Endodermal cell (in vitro differentiated cells): ENCODE measurements at places on chromosomes 13 and 19.

GRCh38 chr13:33381180-33381579 is 95.6 kb upstream of the STARD13 start:
- no peak for DNase-seq

GRCh38 chr13:28138012-28138755 is at the start of gene PAN3:
Gene PAN3, plus strand, starts transcription at chr13:28138545. Its CDS starts 113 bp downstream, at chr13:28138658.
- peak; percentile 96 for DNase-seq

DNA sequence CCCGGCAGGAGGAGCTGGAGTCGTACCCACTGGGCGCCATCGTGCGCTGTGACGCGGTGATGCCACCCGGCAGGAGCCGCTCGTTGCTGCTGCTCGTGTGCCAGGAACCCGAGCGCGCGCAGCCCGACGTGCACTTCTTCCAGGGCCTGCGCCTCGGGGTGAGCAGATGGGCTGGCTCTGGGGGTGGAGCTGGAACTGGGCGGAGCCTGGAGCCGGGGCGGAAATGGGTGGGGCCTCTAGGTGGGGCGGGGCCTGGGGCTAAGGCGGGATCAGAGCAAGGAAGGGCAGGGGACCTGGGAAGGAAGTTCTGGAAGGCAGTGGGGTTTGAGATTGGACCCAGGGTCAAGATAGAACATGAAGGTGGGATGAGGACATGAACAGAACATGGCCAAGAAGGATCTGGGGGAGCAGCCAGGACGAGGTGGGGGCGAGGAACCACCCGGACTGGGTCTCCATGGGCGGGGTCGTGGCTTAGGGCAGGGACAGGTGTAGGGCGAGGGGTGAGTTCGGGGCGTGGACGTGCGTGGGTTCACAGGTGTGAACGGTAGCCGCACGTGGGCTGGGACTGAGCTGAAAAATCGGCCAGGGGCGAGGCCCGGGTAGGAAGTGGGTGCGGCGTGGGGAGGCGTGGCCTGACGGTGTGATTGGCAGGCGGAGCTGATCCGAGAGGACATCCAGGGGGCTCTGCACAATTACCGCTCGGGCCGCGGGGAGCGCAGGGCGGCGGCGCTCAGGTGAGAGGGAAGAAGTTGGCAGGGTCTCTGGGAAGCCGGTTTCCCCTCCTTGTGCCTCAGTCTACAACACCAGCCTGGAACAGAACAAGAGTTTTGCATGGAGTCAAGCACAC is 4.7 kb downstream of the EPS8L1 start:
- DNase-seq: peak; percentile 98

DNA sequence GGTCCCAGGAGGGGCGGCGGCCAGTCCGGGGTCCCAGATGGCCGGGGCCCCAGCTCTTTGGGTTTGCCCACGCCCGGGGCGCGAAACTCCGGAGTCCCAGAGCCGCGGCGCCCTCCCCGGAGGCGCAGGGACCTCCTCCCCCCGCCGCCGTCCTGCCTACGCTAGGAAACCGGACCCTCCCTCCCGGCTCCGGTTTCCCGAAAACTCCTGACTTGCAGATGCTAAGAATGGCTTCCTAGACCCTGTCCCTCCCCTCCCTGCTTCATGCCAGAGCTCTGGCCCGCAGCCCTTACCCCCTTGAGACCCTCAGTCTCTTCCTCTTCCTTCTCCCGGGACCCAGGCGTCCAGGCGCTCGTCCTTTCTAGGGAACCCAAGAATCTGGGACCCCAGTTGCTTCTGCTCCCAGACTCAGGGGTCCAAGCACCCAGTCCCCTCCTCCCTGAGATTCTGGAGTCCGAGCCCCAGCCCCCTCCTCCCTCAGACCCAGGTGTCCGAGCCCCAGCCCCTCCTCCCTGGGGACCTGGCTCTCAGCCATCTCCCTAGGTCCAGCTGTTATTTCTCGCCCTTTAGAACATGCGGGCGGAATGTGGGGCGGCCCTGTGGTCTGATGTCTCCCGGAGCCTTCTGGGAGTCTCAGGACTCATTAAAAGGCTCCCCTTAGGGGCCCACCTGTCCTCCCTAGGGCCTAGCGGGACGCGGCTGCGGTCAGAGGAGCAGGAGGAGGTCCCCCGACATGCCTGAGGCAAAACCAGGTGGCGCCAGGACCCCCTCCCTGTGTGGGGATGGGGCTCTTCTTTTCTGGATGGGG is at the start of gene MYBPC2:
Gene MYBPC2 (plus strand): TSS at position 672 of the 808 bp plus-strand sequence. CDS start 62 bp downstream, at position 734.
- DNase-seq: peak; percentile 79

GRCh38 chr19:33246709-33247440 is 21.2 kb upstream of the SLC7A10 start:
- no peak for DNase-seq

GRCh38 chr19:8423817-8424223 is 10.7 kb downstream of the MARCHF2 start:
- peak; percentile 83 for DNase-seq

GRCh38 chr13:85806553-85807175 is 7.4 kb upstream of the SLITRK6 start:
- no peak for DNase-seq

DNA sequence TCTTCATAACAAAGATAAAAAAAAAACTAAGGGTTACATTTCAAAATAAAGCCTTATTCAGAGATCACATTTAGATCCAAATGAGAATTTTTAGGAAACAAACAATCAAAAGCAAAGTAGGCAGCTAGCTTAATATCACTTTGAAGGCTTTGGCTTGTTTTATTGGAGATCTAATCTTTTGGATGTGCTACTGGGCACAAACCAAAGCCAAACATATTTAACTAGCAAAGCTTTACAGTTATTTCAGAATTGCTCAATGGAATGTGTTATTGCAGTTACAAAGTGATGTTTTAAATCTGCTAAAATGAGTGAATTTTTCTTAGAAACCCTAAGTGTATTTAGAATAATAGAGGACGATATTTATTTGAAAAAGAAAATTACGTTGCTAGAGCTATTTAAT is 114.7 kb upstream of the KLHL1 start:
- DNase-seq: no peak

GRCh38 chr13:48561466-48562235 is 28.8 kb upstream of the RCBTB2 start:
- DNase-seq: no peak

GRCh38 chr13:114328034-114328433 is 13.7 kb downstream of the CHAMP1 start:
- DNase-seq: no peak
